NCI-H2107 (cell line): ENCODE measurements at places on chromosomes 3 and 15.

- no peak for DNase-seq
Measured at GRCh38 chr15:74725225-74725774, at the start of gene CYP1A1. TSS of gene CYP1A1 (minus strand) at chr15:74725528. CDS start at chr15:74723097, 2,431 bp downstream.

GRCh38 chr3:165503825-165504224 is 307.6 kb upstream of the SLITRK3 start:
- DNase-seq, result no peak

DNA sequence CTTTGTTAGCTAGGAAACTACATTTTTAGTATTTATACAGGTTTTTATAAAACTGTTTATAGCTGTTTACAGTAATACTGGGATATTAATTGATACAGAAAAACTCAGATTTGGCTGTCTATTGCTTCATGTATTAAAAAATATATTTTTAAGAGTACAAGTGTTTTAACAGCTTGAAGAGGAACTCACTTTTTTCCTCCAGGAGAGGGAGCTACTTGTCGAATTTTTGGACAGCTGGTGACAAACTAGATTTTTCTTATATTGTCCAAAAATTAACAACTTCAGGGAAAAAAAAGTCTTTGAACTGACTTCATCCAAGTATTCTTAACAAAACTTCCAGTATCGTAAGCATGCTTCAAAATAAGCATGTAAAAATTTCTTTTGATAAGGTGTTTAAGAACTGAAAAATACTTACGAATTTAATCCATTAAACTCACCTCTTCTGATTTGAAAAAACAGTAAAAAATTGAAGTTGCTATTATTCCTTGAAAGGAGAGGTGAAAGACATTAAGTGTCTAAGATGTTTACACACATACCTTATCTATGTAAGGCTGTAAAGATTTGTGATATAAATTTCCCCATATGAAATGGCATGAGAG is 4.0 kb downstream of the DIPK2A start:
- no peak for DNase-seq

GRCh38 chr3:62287392-62287927 is 85.9 kb downstream of the FEZF2 start:
- no peak for DNase-seq

- DNase-seq, result no peak
Measured at GRCh38 chr3:7574435-7574834, 713.5 kb downstream of the GRM7 start.

GRCh38 chr3:9133656-9134055 is 115.8 kb downstream of the SRGAP3 start:
- no peak for DNase-seq

DNA sequence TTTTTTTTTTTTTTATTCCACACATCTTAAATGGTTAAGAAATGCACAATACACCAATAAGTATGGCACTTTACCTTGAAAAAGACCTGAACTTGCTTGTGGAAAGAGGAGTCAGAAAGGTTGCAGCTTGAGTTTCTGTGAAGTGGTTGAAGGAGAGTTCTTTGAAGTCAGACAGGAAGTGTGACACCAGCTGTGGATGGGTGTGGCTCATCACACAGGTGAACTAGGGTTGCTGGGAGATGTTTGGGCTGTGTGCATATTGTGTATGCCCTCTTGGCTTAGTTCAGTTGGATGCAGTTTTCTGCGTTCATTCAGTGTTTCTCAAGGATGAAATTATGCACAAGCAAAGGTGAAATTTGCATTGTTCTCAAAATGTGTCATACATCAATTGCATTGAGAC is 6.3 kb downstream of the AEN start:
- DNase-seq, result no peak

DNA sequence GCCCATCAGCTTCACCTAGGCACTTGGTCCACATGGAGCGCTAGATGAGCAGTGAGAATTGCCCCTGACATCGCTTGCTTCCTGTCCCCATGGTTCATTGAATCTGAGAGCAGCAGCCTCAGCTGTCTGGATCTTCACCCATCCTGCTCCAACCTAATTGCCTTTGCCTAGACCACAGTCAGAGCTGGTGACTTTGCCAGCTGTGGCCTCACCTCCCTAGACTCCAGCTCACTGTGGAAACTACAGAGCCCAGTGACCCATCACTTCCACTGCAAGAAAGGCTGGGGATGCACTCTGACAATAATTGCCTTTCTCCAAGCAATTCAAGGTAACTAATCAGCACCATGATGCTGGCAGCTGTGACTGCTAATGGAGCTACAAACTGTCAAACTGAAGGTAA is 30.6 kb upstream of the SLC6A1 start:
- no peak for DNase-seq

DNA sequence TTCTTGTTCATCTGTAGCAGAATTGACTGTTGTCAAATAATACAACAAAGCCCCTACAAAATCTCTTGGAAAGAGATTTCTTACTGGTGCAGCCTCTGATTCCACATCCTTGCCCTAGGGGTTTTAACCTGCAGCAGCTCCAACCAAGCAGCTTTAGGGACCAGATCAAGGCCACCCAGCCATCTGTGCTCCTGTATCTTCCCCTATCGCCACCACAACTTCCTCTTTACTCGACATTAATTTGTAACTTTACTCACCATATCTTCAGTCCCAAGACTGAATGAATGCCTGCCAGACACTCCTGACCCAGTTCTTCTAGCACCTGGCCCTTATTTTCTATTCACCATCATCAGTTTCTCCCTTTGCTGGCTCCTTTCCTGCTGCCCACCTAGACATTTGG is 156.6 kb upstream of the IL12A start:
- no peak for DNase-seq

DNA sequence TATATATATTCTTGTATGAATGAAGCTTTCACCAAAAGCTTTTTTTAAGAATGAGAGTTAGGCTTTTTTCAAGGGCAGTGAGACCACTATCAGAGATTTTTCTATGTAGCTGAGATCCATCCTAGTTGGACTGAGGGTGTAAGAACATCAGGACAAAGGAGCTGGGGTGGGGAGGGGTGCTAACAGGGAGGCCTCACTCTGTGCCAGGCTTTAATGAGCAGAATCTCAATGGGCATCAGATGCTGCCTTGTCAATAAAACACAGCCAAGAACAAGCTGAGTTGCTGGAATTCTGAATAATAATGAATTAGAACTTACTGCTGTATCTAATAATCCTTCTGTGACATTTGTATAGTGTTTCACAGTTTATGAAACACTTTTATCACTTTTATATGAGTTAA is 41.4 kb upstream of the USP3 start:
- no peak for DNase-seq

DNA sequence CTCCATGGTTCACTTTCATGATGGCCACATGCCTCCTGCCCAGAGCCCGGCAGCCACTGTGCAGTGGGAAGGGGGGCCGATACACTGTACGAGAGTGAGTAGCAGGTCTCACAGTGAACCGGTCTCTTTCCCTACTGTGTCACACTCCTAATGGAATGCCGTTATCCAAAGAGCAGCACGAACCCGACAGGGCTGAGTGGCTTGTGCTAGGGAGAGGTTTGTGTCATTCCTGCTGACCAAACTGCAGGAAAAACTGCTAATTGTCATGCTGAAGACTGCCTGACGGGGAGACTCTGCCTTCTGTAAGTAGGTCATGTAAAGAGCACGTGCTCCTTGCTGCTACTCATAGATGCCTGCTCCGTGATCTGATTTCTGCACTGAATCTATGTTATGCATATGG is 105.1 kb downstream of the ARPP21 start:
- no peak for DNase-seq

GRCh38 chr3:124671106-124671505 is 59.1 kb upstream of the UMPS start:
- DNase-seq, result no peak

DNA sequence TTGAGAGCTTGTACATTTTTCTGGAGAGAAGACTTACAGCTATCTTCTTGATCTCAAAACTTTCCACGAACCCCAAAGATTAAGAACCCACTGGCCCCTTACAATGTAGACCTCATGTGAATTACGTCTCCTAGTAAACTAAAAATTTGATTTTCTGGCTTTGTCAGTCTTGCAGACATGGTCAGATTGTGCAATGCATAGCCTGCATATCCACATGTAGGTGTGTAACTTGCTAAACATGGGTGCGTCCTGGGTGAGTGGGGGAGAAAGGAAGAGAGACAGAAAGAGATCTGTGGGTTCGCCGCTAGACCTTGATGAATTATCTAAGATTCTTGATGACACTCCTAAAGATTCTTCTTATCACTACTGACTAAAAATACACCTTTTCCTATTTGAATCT is 561.2 kb upstream of the MDFIC2 start:
- no peak for DNase-seq
